ENCODE measurements at places on chromosomes 7 and 10.

DNA sequence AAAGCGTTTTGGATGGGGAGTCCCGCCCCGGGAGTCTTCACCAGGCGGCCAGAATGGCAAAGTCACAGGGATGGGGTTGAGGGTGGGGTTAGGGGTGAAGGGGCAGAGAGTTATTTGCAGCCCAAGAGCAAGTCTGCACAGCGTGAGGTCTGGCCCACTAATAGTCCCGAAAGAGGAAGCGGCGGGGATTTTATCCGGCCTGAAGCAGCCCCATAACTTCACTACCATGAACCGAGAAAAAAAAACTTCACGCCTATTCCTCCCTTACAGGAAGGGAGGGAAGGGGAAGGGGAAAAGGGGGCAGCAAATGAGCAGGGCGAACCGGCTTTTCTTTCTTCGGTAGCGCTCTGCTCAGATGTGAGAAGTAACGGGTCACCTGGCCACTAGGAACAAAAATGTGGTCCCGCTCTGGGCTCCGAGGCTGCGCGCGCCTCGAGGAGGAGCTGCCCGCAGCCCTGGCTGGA is 712 bp downstream of the ITPRIP start:
- no peak for DNase-seq

- peak; percentile 90 for DNase-seq
Measured at GRCh38 chr7:155568842-155569494, 22.6 kb upstream of the CNPY1 start.

GRCh38 chr7:73668886-73669230 is 1.2 kb downstream of the VPS37D start:
- DNase-seq: peak; percentile 65

- DNase-seq: no peak
Measured at GRCh38 chr7:130853503-130854279, 119.7 kb upstream of the KLF14 start.

- peak; percentile 6 for DNase-seq
Measured at GRCh38 chr10:20858292-20859124, 38.6 kb downstream of the NEBL start.

Measured in NCI-H526 (cell line).